ENCODE measurements at places on chromosomes 4 and X.
A peak's percentile ranks its signal among the peaks of the same experiment; 100 is the strongest.

GRCh38 chr4:105474099-105474518, 247 bp upstream of the PPA2 start:
- DNase-seq: no peak

GRCh38 chrX:73615022-73615421, 52.0 kb downstream of the CHIC1 start:
- DNase-seq: peak; percentile 0

DNA sequence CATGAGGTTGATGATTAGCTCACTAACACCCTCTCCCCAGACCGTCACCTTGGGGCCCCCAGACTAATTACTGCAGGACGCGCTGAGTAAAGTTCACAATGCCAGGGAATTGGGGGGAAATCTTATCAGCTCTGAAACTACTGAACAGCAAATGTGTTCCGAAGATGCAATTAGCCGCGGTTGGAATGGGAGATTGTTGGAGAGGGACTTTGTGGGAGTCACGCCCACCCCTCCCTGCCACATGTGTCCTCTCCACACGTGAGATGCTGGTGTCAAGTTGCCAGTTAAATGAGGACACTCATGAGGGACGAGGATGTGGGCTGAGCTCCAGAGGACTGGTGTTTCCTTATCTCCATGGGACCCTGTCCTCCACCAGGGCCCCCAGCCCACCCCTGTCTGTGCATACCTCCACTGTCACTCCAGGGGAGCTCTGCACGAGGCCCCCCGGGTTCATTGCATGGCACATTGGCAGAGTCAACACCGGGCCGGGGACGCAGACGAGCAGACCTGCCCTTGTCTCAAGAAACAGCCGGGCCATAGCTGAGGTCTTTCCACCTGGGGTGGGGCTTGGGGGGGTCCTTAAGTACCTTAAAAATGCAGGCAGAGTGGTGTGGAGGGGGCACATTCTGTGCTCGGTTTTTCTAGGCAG, 175.4 kb upstream of the PSAPL1 start:
- DNase-seq: no peak

- DNase-seq: peak; percentile 17
Measured at GRCh38 chr4:113784497-113785250, 23.1 kb upstream of the CAMK2D start.

- DNase-seq: no peak
Measured at GRCh38 chrX:69096963-69097362, 68.3 kb downstream of the PJA1 start.

- DNase-seq: peak; percentile 55
Measured at GRCh38 chrX:111519215-111519614, 7.8 kb downstream of the SERTM2 start.

GRCh38 chr4:41512136-41512535, 25.8 kb upstream of the LIMCH1 start:
- DNase-seq: peak; percentile 50

- DNase-seq: no peak
Measured at GRCh38 chr4:48804584-48805301, 24.7 kb upstream of the FRYL start.

- no peak for DNase-seq
Measured at GRCh38 chr4:878796-879728, 53.1 kb downstream of the GAK start.
